ENCODE measurements at places on chromosomes 1 and 21. TPM values are rescaled to one million over a fixed set of nuclear protein-coding genes. Genes with fewer than 3 reads are reported as not detected.

The LRRC39 gene
- 0.37 TPM for total RNA-seq

The COL16A1 gene
- 200 TPM for total RNA-seq

The IFI44 gene
- total RNA-seq = 17.2 TPM

The ADCY10 gene
- total RNA-seq = 0.05 TPM

The DMBX1 gene
- total RNA-seq = not detected

The RPE65 gene
- total RNA-seq = not detected

The YOD1 gene
- total RNA-seq = 11.8 TPM

The P3R3URF gene
- total RNA-seq = not detected

The SHC1 gene
- total RNA-seq = 249 TPM

The NDUFV3 gene
- total RNA-seq = 50.6 TPM

The KCNK2 gene
- total RNA-seq = 5.3 TPM

The C1orf105 gene
- total RNA-seq = not detected

The DISP1 gene
- 6.8 TPM for total RNA-seq

The CRNN gene
- not detected for total RNA-seq

The FCRL4 gene
- total RNA-seq = not detected

The SNX7 gene
- 49.6 TPM for total RNA-seq

The FCRL5 gene
- not detected for total RNA-seq

The TFF3 gene
- not detected for total RNA-seq

The CFAP141 gene
- not detected for total RNA-seq

The CCT8 gene
- 270 TPM for total RNA-seq

The ZFP69 gene
- 3.7 TPM for total RNA-seq

The SYT2 gene
- total RNA-seq = not detected

The PRAMEF33 gene
- total RNA-seq = not detected

The KRTAP19-1 gene
- not detected for total RNA-seq

The MORN1 gene
- 21.2 TPM for total RNA-seq

The CHIA gene
- not detected for total RNA-seq

The LCE3D gene
- total RNA-seq = not detected

The PUM1 gene
- total RNA-seq = 76.7 TPM

The KCNK1 gene
- 10.8 TPM for total RNA-seq

The PTGFR gene
- total RNA-seq = 34.0 TPM

The DENND2D gene
- total RNA-seq = 3.9 TPM

The COQ8A gene
- total RNA-seq = 4.1 TPM

The KCNT2 gene
- total RNA-seq = 4.8 TPM

The SPRR2A gene
- total RNA-seq = not detected

The OR14K1 gene
- not detected for total RNA-seq

The MPZ gene
- 0.88 TPM for total RNA-seq

The PGLYRP4 gene
- total RNA-seq = not detected

The GNAT2 gene
- total RNA-seq = not detected

The UBR4 gene
- 205 TPM for total RNA-seq

The CHRNB2 gene
- total RNA-seq = 0.05 TPM

The KIF14 gene
- 8.8 TPM for total RNA-seq

The AK4 gene
- total RNA-seq = 42.5 TPM

The SLC45A1 gene
- 2.9 TPM for total RNA-seq

The SLC16A4 gene
- 10.4 TPM for total RNA-seq

The UBE2U gene
- not detected for total RNA-seq
